ENCODE measurements at places on chromosomes 2 and 18.

DNA sequence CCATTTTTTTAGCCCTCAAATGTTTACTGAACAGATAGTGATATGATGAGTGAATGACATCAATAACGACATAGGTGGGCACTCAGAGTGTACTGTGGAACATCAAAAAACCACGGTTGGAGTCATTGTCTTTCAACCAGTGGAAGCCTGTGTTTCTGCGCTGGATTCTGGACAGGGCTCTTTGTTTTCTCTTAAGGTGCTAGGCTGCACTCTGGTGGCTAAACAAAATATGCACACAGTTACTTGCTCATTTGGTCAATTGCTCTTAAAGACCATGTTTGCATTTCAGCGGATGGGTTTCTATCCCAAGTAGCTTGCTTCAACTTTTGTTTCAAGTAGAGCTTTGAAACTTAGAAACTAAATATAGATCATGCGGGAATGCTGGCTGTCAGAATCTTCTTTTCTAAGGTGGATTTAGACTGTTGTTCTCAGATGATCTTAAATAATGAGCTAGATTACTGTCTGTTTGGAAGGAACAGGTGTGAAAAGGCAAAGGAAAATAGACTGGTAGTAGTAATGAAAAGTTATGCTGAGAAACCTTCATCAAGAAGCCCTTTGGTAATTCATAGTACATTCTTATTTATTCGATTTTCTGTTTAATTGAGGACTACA lies 48.5 kb upstream of the LYPD6B start:
- peak; percentile 33 for DNase-seq

DNA sequence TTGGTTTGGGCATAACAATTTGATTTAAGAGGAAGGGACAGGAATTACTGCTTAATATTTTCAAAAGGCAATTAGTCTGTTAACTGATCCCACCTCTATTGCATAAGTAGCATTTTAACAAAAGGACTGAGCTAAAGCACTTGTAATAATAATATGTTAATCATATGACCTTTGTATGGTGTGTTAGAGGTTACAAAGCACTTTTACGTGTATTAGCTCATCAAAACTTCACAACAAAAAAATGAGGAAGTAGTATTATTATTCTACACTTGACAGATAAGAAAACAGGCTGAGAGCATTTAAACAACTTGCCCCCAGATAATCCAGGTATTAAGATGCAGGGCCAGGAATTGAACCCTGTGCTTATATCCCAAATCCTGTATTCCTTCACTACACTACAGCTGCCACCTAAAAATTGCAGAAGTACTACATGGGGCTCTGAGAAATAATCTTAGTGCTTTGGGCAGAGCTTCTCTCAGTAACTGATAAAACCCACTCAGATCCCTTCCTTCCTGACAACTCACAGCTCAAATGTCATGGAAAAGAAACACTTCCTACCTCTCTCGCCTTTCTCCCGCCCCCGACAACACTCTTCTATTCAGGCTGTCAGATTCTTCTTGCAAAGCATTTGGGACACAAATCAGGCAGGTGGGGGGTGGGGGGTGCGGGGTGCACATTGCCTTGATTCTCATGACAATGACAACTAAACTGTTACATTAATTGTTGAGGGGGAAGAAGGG lies 20.7 kb upstream of the KCTD1 start:
- DNase-seq, result no peak

GRCh38 chr2:4486971-4487370 lies 783.6 kb downstream of the DCDC2C start:
- peak; percentile 37 for DNase-seq

GRCh38 chr2:192932376-192932775 lies 737.6 kb upstream of the TMEFF2 start:
- no peak for DNase-seq

DNA sequence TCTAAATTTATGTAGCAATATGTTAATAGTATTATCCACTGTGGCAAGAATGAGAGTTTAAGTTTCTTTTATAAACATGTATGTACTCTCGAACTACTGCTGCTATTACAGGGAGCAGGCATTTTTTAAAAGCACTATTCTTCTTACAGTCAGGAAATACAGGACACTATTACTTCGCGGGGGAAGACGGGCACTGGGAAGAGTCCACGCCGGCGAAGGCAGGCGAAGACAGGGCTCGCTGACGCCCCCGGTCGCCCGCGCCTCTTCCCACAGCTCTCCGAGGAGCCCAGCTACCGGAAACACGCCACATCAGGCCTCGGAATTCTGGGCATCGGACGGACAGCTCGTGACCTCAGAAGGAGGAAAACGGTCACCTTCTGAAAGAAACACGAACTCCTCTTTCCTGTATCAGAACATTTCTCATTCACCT lies 90.2 kb downstream of the FAM161A start:
- peak; percentile 81 for DNase-seq

DNA sequence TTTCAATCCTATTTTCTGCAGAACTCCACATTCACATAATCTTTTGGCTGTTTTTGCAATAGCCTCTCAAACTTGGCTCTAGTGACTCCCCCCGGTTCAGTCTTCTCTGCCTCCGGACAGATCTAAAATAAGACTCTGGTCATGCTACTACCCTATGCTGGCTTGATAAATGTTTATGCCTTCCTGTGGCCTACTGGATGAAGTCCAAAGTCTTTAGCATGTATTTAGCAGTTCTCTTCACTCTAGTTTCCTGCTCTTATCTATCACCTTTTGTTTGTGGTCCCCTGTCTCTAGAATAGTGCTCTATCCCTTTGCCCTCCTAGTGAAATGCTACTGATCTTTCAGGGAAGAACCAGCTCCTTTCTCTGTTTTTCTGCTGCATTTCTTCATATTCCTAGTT lies 14.4 kb downstream of the ADCYAP1 start:
- no peak for DNase-seq

- DNase-seq, result no peak
Measured at GRCh38 chr2:118496467-118496866, 351.0 kb downstream of the EN1 start.

- DNase-seq, result no peak
Measured at GRCh38 chr2:230356084-230356483, 29.1 kb downstream of the SP140L start.

GRCh38 chr2:119823734-119824334 lies 64.1 kb downstream of the PTPN4 start:
- peak; percentile 42 for DNase-seq

- no peak for DNase-seq
Measured at GRCh38 chr2:505941-506340, 171.3 kb downstream of the TMEM18 start.

- no peak for DNase-seq
Measured at GRCh38 chr2:128448331-128449225, 129.9 kb upstream of the HS6ST1 start.

DNA sequence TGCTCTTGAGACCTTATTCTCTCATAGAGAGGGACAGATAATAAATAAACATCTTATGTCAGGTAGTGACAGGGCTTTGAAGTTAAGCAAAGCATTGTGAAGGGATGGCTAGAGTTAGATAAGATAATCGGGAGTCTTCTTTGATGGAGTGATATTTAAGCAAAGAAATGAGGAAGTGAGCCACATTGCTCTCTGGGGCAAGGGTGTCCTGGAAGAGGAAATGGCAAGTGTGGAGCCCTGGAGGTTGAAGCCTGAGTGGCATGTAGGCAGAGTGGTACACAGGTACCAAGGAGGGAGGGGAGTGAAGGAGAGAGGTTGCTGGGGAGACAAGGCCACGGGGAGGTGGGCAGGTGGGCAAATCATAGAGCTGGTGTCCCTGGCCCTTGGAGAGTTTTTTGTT lies 110.2 kb downstream of the CTAGE1 start:
- no peak for DNase-seq

DNA sequence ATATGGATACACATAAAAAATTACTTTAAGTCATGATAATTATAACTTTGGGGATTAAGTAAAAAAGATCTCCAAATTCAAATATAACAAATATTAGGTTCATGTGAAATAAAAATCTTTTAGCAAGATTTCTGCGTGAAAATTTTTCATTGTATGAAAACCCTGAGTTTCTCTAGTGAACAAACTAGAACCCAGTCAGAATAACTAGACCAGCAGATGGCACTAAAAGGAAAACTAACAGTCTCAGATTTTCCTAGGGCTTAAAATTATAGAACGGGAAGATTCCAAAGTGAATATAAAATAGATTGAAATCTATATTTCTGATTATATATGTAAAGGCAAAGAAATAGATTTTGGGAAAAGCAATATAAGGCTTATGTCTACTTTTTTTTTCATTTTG lies 43.3 kb downstream of the TMEM200C start:
- peak; percentile 36 for DNase-seq

DNA sequence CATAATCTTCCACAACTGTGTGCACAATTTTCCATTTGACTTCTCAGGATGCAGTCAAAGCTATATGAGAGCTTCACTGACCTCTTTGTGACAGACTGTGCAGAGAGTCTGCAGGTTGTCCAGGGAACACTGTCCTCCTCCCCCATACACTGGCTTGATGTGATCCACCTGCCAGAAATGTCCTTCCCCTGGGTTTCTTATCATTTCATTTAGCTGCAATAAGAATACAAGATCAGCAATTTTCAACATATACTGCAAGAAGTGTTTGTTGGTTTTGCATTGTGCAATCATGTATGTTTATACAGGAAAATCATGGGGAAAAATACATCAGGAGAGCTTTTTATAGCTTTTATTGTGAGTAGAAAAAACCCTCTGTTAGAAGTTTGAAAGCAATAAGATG lies 150.7 kb downstream of the RAB3GAP1 start:
- DNase-seq, result no peak

GRCh38 chr2:148375214-148375613 lies 269.3 kb upstream of the EPC2 start:
- DNase-seq, result no peak

DNA sequence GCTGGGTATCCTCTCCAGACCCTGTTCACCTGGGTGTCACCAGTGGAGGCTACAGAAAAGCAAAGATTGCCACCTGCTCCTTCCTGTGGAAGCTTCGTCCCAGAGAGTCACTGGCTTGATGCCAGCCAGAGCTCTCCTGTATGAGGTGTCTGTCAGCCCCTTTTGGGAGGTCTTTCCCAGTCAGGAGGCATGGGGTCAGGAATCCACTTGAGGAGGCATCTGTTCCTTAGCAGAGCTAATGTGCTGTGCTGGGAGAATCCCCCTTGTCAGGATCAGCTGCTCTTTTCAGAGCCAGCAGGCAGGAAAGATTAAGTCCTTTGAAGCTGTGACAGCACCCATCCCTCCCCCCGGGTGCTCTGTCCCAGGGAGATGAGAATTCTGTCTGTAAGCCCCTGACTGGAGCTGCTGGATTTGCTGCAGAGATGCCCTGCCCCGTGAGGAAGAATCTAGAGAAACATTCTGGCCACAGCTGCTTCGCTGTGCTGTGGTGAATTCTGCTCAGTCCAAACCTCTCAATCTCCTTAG lies 121.8 kb downstream of the GPR39 start:
- DNase-seq, result peak; percentile 99

GRCh38 chr18:3703732-3704176 lies 253.8 kb downstream of the TGIF1 start:
- DNase-seq, result peak; percentile 52

DNA sequence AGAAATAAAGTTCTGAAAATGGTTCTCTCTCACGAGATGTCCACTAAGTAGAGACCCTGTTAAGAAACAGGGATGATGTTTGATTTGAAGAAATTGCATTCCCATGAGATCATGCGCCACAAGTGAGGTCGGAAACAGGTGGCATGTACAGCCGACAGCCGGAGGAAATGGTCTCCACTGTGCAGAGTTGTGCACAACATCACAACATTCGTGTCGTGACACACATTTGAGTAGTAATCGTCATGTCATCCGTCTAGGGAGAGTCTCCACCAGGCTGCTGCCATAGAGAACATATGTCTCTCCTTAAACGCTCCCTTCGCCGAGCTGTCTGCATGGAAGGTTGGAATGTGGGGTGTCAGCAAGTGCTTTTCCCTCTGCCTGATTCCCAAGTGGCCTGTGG lies 84.7 kb downstream of the ASAP2 start:
- no peak for DNase-seq

All from NCI-H524 (cell line).